Pancreas (tissue), 10 donors: ENCODE measurements at places on chromosomes 7 and 10.

DNA sequence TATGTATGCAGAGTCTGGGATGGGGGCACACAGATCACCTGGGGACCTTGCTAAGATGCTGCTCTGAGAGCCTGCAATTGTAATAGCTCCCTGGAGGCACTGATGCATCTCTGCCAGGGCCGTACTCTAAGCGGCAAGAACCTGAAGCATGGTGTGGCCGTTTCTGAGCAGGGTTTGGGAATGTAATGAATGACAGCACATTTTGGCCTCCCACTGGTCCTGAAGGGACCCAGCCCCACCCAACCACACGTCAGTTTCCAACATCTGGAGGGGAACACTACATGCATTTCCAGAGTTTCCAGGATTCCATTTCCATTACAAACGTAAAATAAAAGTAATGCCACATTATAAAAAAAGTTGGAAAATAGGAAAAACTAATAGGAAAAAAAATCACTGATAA lies 14.0 kb downstream of the ZCCHC24 start:
- no peak overlapping the region for H3K4me3 ChIP-seq
- no peaks in the 10 kb centered on the region for H3K36me3 ChIP-seq
- no peak overlapping the region for H3K27ac ChIP-seq
- H3K27me3 ChIP-seq = no peaks in the 10 kb centered on the region

DNA sequence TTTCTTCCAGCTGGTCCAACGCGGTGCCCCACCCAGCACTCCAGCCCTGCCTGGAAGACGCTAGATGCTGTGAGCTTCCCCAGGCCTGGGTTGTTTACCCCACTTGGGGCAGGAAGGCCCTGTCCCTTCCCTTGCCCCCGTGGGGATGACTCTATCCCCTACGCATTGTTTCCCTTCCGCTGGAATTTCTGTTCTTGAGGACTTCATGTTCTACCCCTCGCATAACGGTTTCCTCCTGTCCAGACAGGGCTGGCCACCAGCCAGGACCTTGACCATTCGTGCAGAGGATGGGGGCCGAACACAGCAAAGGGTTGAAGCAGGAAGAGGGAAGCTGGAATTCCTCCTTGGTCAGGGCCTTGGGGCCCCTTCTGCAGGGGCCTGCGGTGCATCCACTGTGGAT lies 14.7 kb upstream of the SERPINE1 start:
- no peaks in the 10 kb centered on the region for H3K27me3 ChIP-seq
- H3K4me1 ChIP-seq = no peaks in the 10 kb centered on the region
- H3K27ac ChIP-seq = peak overlapping the region; percentile 8
- no peak overlapping the region for H3K4me3 ChIP-seq
- DNase-seq = no peak

DNA sequence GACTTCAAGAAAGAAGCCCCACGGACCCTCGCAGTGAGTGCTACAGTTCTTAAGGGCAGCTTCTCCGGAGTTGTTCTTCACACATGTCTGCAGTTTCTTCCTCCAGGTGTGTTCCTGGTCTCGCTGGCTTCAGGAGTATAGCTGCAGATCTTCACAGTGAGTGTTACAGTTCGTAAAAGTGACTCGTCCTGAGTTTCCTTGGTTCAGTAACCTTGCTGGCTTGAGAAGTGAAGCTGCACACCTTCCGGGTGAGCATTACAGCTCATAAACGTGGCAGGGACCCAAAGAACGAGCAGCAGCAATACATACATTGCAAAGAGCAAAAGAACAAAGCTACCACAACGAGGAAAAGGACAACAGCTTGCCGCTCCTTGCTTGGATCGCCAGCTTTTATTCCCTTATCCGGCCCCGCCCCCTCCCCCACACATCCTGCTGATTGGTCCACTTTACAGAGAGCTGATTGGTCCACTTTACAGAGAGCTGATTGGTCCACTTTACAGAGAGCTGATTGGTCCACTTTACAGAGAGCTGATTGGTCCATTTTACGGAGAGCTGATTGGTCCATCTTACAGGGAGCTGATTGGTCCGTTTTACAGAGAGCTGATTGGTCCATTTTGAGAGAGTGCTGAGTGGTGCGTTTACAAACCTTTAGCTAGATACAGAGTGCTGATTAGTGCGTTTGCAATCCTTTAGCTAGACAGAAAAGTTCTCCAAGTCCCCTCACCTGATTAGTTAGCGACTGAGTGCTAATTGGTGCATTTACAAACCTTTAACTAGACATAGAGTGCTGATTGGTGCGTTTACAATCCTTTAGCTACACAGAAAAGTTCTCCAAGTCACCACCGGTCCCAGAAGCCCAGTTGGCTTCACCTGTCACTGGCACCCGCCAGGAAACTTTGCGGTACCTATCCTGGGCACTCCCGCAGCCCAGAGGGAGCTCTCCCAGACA lies 165.3 kb downstream of the AGMO start:
- H3K27me3 ChIP-seq = no peaks in the 10 kb centered on the region
- H3K36me3 ChIP-seq = no peaks in the 10 kb centered on the region
- H3K27ac ChIP-seq = no peak overlapping the region
- no peak overlapping the region for H3K4me3 ChIP-seq

GRCh38 chr7:69002416-69002815 lies 595.9 kb upstream of the AUTS2 start:
- H3K36me3 ChIP-seq = no peaks in the 10 kb centered on the region
- no peak overlapping the region for H3K27ac ChIP-seq
- DNase-seq = no peak
- H3K4me1 ChIP-seq = no peaks in the 10 kb centered on the region

DNA sequence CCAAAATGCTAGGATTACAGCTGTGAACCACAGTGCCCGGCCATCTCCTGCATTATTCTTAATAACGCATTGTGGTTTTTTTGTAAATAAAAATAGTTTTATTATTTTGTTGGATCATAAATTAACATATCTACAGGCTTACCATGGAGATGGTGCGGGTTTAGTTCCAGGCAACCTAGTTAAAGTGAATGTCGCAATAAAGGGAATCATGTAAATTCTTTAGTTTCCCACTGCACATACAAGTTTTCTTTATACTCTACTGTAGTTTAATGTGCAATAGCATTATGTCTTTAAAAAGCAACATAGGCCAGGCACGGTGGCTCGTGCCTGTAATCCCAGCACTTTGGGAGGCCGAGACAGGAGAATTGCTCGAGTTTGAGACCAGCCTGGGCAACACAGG lies 2.4 kb downstream of the PRKRIP1 start:
- H3K4me1 ChIP-seq = no peaks in the 10 kb centered on the region
- no peaks in the 10 kb centered on the region for H3K27me3 ChIP-seq
- H3K36me3 ChIP-seq = peaks cover 35% of the 10 kb centered on the region
- DNase-seq = no peak
- H3K4me3 ChIP-seq = no peak overlapping the region
- H3K27ac ChIP-seq = no peak overlapping the region

- H3K27ac ChIP-seq = no peak overlapping the region
- no peaks in the 10 kb centered on the region for H3K36me3 ChIP-seq
- DNase-seq = no peak
- H3K4me3 ChIP-seq = no peak overlapping the region
Observed at GRCh38 chr10:87656431-87657072, 3.1 kb upstream of the PAPSS2 start.
